ENCODE measurements at places on chromosomes 5 and 9.

DNA sequence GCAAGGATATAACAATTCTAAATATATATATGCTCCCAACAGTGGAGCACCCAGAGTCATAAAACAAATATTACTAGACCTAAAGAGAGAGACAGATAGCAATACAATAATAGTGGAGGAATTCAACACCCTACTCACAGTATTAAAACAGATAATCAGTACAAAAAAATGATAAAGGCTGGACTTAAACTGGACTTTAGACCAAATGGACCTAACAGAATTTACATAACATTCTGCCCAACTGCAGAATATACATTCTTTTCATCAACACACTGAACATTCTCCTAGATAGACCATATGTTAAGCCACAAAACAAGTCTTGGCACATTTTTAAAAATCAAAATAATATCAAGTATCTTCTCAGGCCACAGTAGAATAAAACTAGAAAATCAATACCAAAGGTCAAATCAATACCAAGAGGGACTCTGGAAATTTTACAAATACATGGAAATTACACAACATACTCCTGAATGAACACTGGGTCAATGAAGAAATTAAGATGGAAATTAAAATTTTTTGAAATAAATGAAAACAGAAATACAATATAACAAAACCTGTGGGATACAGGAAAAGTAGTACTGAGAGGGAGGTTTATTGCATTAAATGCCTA lies 100.8 kb downstream of the FBXL17 start:
- no peak for DNase-seq

GRCh38 chr9:1939466-1939865 lies 75.7 kb upstream of the SMARCA2 start:
- DNase-seq, result no peak

- DNase-seq, result no peak
These were observed 2.9 kb upstream of the PAX5 start for GRCh38 chr9:37036776-37037502.

DNA sequence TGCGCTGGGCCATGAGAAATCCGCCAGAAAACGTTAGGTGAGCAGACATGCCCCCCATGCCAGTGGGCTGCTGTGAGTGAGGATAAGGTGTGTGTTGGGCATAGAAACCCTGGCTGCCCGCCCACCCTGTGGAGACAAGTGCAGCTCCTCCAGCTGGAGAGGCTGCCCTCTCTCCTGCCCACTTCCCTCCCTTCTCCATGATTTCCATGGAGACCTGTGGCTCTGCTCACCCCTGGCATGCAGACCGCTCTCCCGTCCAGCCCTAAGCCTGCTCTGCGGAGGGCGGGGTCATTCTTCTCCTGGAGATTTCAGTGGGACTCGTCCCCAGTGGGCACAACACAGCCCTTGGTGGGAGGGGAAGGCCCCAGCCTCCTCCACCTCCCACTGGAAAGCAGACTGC lies 133.0 kb upstream of the FAM120A start:
- no peak for DNase-seq
